Stomach (tissue), 19 donors: ENCODE measurements at places on chromosomes 6 and 20. TPM values are rescaled to one million over a fixed set of nuclear protein-coding genes. Genes with fewer than 3 reads are reported as not detected.

- no peaks in the 10 kb centered on the region for H3K36me3 ChIP-seq
- no peak overlapping the region for H3K27ac ChIP-seq
- no peak overlapping the region for H3K4me3 ChIP-seq
- peaks cover 48% of the 10 kb centered on the region for H3K27me3 ChIP-seq
Measured at GRCh38 chr20:49478754-49479689, 3.4 kb downstream of the KCNB1 start.

GRCh38 chr6:127225497-127225896 lies 41.2 kb upstream of the RNF146 start:
- no peak for DNase-seq
- no peaks in the 10 kb centered on the region for H3K27me3 ChIP-seq
- no peak overlapping the region for H3K4me3 ChIP-seq

The OXT gene
- not detected for total RNA-seq

The CCR6 gene
- total RNA-seq, result not detected

GRCh38 chr6:142262231-142262630 lies 39.6 kb upstream of the ADGRG6 start:
- no peak overlapping the region for H3K27ac ChIP-seq
- H3K27me3 ChIP-seq, result no peaks in the 10 kb centered on the region
- H3K4me1 ChIP-seq, result no peaks in the 10 kb centered on the region
- H3K4me3 ChIP-seq, result no peak overlapping the region

The CSNK2A1 gene
- 41.5 TPM for total RNA-seq

GRCh38 chr6:29620630-29621029 lies 12.4 kb downstream of the GABBR1 start:
- no peak overlapping the region for H3K4me3 ChIP-seq
- no peaks in the 10 kb centered on the region for H3K27me3 ChIP-seq
- no peak for DNase-seq
- H3K36me3 ChIP-seq, result peaks cover 74% of the 10 kb centered on the region
- no peak overlapping the region for H3K27ac ChIP-seq

The ZSCAN12 gene
- 5.1 TPM for total RNA-seq

The ENPP3 gene
- total RNA-seq, result not detected

DNA sequence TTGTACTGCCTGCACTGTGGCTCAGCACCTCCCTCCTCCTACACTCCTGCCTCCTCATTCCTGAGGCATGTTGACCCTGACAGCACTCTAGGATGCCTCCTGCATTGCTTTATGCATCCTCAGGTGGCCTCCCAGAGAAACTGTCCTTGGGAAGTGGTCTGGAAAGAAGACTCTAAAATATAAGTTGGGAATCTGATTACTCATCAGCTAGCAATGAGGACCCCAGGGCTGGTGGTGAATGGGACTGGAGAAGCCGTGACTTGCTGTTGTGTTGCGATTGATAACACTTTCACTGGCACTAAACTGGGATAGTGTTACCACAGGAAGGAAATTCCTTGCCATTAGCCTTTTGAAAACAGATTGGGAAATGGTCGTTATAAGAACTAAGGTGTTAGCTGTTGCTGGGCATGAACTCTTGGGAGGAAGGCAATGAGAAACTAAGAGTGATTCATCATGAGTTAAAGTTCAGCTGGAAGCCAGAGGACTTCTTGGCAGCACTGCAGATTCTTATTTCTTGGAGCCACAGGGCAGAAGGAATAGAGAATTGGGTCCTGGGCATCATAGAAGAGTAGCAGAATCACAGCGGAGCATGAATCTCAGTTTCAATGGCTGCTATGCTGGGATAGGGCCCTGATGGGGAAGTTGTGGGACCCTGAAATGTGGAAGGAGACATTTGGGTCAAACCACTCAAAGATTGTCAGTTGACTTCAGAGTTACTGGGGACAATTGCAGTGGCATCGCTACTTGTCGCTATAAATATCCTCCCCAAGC lies 10.1 kb upstream of the SIRPD start:
- H3K27me3 ChIP-seq, result no peaks in the 10 kb centered on the region
- H3K4me1 ChIP-seq, result no peaks in the 10 kb centered on the region
- no peak overlapping the region for H3K4me3 ChIP-seq
- H3K27ac ChIP-seq, result no peak overlapping the region

- DNase-seq, result no peak
- peaks cover 100% of the 10 kb centered on the region for H3K36me3 ChIP-seq
- no peaks in the 10 kb centered on the region for H3K27me3 ChIP-seq
- H3K27ac ChIP-seq, result no peak overlapping the region
- peaks cover 26% of the 10 kb centered on the region for H3K4me1 ChIP-seq
Measured at GRCh38 chr6:4041480-4041879, 37.5 kb downstream of the FAM217A start.

GRCh38 chr6:143200167-143200770 lies 139.6 kb downstream of the AIG1 start:
- H3K36me3 ChIP-seq, result no peaks in the 10 kb centered on the region
- no peaks in the 10 kb centered on the region for H3K4me1 ChIP-seq
- no peak overlapping the region for H3K27ac ChIP-seq
- no peak overlapping the region for H3K4me3 ChIP-seq
